LHCN-M2 (cell line): ENCODE measurements at places on chromosomes 5 and 9. TPM values are rescaled to one million over a fixed set of nuclear protein-coding genes. Genes with fewer than 3 reads are reported as not detected.

GRCh38 chr5:40600383-40600782, 79.3 kb upstream of the PTGER4 start:
- DNase-seq, result no peak

DNA sequence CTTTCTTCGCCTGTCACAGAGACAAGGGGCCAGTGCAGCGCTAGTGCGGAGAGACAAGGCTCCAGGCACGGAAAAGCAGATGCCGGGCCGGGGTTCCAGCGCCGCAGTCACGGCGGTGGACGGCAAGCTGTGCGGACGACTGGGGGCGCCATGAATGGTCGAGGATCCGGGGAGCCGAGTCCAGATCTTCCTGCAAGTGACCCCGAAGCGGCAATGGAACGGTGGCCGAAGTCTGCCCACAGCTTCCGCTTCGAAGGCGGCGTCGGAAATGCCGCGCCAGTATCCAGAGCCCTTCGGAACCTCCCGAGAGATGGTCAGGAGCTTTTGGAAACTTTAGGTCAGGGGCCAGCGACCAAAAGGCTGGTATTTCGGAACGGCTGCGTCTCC, 601 bp upstream of the FAF2 start:
- no peak for DNase-seq

GRCh38 chr9:124320062-124320973, 62.6 kb downstream of the NEK6 start:
- DNase-seq, result peak; percentile 63

DNA sequence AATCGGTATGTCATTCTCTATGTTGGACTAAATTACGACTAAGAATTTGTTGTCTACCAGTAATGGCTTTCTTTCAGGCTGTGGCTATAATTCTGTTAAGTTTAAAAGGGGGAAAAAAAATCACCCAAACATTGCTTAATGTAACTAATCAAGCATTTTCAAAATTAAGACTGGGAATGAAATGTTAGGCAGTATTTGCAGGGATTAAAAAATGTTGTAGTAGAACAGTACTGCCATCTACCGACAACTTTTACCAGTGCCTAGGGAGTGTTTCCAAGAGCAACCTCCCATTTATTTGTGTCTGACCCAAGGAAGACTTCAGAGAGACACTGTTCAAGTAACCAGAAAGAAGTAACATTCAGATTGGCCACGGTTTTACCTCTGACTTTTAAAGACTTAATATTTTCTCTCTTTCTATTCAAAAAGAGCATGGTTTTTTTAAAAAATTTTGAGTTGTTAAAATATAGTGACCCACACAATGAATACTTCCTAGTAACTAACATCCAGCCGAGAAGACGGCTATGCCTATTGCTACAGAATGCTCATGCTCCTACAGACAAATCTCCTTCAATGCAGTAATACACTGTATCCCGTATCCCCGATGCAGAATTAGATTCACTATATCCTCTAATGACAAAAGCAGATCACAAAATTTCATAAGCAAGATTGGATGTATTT, 92.4 kb downstream of the ARL15 start:
- peak; percentile 65 for DNase-seq

DNA sequence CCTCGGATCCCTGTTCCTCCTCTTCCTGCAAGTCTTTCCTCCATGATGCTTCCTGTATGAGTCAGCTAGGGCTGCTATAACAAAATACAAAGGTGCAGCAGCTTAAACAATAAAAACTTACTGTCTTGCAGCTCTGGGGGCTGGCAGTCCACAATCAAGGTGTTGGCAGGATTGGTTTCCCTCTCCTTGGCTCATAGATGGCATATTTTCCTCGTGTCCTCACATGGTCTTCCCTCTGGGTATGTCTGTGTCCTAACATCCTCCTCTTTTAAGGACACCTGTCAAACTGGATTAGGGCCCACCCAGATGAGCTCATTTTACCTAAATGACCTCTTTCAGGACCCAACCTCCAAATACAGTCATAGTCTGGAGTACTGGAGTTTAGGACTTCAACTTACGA, 117.5 kb downstream of the MED10 start:
- no peak for DNase-seq

DNA sequence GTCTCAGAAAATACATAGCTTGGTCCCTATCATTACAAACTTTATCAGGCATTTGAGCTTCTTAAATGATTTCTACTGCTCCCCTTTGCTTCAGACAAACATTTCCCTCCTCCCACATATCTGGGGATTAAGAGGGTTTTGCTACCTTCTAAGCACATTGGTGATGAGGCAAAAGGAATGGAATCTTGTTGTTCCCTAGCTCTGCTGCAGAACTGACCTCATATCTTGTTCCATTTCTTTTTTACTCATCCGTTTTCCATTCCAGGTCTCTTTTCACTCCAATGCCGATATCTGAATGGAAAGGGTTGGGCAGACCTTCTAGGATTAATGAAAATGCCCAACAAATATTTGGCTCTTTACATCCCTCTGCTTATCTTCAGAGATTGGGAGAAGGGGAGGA, 444.6 kb downstream of the ZNF608 start:
- DNase-seq, result peak; percentile 74

GRCh38 chr5:173575985-173576384, 40.5 kb downstream of the BOD1 start:
- no peak for DNase-seq

DNA sequence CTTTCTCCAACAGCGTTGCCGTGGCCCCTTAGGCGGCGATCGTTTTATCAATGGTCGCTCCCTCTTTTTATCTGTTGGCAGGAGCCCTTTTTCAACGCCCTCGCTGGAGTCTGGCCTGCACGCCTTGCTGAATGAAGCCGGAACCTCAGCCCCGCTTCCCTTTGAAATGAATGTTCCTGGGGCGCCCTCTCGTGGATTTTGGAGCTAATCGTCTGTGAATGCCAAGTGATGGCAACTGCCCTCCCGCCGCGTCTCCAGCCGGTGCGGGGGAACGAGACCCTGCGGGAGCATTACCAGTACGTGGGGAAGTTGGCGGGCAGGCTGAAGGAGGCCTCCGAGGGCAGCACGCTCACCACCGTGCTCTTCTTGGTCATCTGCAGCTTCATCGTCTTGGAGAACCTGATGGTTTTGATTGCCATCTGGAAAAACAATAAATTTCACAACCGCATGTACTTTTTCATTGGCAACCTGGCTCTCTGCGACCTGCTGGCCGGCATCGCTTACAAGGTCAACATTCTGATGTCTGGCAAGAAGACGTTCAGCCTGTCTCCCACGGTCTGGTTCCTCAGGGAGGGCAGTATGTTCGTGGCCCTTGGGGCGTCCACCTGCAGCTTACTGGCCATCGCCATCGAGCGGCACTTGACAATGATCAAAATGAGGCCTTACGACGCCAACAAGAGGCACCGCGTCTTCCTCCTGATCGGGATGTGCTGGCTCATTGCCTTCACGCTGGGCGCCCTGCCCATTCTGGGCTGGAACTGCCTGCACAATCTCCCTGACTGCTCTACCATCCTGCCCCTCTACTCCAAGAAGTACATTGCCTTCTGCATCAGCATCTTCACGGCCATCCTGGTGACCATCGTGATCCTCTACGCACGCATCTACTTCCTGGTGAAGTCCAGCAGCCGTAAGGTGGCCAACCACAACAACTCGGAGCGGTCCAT, 10.0 kb downstream of the S1PR3 start:
- DNase-seq, result peak; percentile 74

DNA sequence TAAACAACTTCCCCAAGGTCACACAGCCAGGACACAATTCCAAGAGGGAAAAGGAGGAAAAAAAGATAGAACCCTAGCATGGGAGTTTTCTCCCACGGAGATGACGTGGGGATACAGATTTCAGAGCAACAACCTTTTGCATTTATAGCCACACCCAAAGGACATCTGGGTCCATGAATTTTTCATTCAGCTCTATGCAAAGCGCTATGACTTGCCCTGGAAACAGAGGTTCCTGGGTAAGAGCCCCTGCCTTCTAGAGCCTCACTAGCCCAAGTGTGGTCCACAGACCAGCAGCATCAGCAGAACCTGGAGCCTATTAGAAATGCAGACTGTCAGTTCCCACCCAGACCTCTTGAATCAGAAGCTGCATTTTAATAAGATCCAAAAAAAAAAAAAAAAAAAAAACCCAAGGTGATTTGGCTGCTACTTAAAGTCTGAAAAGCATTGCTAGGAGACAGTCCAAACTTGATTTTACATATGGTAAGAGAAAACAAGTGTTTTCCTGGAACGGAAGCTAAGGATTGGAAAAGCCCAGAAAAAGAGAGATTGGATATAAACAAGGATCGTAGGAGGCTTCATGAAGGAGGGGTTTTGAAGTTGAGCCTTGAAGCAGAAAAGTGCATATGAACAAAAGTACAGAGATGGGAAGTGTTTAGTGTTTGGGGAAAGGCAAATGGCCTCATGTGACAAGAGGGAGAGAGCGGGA, 17.6 kb upstream of the ADAM19 start:
- no peak for DNase-seq

DNA sequence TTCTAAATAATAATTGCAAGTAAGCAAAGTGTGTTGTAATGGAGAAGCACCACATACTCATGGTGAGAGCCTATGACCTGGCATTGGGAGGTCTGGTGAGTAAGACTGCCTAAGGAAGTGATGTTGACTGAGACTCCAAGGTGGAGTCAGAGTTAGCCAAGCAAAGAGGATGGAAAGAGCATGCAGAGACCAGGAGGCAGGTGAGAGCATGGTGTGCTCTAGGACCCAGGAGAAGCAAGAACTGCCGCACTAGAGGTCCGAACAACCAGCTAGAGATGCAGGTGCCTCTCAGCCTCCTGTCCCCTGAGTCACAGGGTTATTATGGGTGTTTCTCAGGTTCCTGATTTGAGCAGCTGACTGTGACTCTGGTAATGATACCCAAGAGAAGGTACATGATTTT, 27.3 kb downstream of the ANP32B start:
- peak; percentile 33 for DNase-seq

DNA sequence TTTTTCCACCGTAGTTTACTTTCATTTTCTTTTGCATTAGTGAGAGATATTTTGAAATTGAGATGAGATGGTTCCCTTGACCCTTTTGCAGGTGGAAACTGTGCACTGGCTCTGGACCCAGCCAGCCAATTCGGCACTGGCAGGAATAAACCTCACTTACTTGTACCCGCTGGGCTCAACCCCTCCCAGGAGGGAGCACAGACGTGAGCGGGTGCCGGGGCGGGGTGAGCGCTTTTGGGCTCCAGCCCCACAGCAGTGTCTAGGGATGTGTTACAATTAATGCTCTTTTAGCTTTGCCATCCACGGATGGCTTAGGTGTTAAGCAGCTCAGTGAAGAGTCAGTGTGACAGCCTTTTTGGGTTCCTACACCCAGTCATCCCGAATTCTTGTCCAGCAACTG, 766.1 kb upstream of the CHD1 start:
- DNase-seq, result no peak

GRCh38 chr5:75948438-75948837, 134.7 kb upstream of the SV2C start:
- DNase-seq, result no peak

- DNase-seq, result peak; percentile 88
Observed at GRCh38 chr9:29332789-29333188, 1759.5 kb upstream of the C9orf72 start.

DNA sequence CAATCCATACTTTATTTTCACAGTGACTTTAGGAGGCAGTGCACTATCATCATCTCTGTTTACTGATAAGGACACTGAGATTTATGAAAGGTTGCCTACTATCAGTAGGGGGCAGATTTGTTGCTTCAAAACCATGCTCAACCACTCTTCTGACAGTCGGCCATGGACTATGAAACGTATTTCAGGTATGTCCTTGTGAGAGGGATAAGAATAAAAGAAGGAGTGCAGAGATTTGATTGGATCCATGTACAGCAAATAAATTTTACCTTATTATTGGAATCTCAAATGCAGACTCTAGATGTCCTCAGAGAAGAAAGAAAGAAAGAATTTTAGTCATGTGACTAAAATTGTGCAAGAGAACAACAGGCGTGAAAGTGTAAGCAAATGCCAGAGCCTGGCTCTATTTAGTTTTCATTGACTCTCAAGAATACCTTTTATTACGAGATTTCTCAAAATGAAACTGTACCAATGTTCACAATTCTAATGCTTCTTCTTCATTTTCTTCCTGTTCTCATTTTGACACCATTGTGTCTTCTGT, 296.6 kb upstream of the RASA1 start:
- peak; percentile 36 for DNase-seq

DNA sequence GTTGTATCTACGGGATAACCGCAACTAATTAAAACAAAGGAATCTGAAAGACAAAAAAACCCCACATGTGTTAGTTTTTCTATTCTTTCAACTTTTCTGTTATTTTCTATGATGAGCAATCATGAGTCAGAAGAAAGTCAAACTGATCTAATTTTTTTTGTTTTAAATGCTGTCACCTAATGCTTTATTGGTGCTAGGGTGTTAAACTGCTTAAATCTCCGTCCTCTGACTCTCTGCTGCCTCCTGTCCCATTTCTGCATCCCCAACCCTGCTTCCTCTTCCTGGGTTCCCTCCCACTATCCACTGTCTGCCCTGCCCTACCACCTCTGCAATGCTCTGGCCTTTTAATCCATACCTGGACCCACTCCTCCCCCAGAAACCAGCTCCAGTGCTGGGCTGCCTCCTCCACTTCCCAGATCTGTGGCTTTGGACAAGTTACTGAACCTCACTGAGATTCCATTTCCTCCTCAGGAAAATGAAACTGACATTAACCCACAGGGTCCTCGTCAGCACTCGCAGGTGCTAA, 15.7 kb downstream of the PTPN3 start:
- DNase-seq, result peak; percentile 17

DNA sequence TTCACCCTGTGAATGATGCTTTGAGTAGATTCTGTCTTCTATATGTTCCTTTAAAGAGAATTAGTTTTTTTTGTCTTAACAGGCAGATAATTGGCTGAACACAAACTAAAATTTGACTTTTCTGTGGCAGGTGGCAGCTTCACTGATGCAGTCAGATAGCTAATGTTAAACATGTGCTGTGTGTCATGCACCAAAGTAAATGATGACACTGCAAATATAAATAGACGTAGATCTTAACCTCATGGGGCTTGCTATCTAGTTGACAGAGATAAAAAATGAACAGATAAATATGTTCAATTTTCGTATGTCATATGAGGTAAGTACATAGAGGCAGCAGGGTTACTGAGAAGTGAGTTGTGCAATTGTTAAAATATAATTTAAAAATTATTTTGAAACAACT, 82.7 kb downstream of the PARP8 start:
- DNase-seq, result no peak

DNA sequence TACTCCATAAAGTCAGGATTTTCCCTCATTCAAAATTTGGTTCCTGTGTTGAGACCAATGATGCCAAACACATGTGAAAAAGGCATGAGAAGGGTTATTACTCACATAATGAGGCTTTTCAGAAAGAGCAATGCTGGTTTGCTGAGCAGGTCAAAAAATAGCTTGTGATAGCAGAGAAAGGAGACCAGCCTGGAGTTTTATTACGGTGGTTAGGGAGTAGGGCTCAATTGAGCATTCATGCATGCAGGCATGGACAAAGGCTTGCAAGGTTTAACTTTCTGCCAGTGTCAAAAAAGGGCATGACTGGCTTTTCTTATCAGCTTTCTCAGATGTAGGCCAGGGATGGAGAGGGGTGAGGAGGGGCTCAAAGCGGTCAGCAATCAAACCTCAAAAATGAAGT, 628.3 kb downstream of the DNAH5 start:
- DNase-seq, result no peak

IL3 gene
- total RNA-seq, result not detected in 2 replicates

SLC24A2 gene
- total RNA-seq, result 0.06 TPM in 2 replicates

PDE6A gene
- 0.58 and 1.1 TPM in 2 replicates for total RNA-seq

TXNDC8 gene
- not detected in 2 replicates for total RNA-seq

GABRA1 gene
- total RNA-seq, result not detected in 2 replicates

IFNA21 gene
- not detected in 2 replicates for total RNA-seq

RANBP17 gene
- 0.86 and 4.6 TPM in 2 replicates for total RNA-seq

RPL35 gene
- 2,204 and 2,858 TPM in 2 replicates for total RNA-seq

TMEM203 gene
- 45.7 and 50.1 TPM in 2 replicates for total RNA-seq

FOXD4 gene
- 0.06 and 0.52 TPM in 2 replicates for total RNA-seq

ALDOB gene
- total RNA-seq, result not detected in 2 replicates

GLIPR2 gene
- total RNA-seq, result 29.6 and 38.3 TPM in 2 replicates

GPR150 gene
- total RNA-seq, result 1.3 and 1.6 TPM in 2 replicates
